Testis (tissue), 5 donors: ENCODE measurements at places on chromosomes 5 and 9. TPM values are rescaled to one million over a fixed set of nuclear protein-coding genes. Genes with fewer than 3 reads are reported as not detected.
A peak's percentile ranks its signal among the peaks of the same experiment; 100 is the strongest.

DNA sequence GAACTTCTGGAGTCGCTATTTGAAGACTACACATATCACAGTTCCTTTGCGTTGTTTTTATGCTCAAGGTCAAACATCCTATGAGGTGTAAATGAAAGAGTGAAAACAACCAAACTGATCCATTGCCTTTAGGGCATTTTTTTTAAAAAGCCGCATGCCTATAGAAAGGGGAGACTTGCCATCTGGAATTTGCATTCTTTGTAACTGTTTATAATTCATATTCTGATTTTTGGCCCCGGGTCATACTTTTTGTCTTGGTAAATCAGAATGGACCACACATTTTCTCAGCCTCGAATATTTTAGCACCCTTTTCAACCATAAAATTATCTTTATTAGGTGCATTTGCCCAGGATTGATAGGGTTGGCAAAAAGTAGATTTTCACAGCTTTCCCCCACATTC, 188.0 kb downstream of the GOLPH3 start:
- no peaks in the 10 kb centered on the region for H3K36me3 ChIP-seq
- H3K4me1 ChIP-seq, result peaks cover 4% of the 10 kb centered on the region
- H3K4me3 ChIP-seq, result no peak overlapping the region
- H3K27ac ChIP-seq, result no peak overlapping the region
- no peaks in the 10 kb centered on the region for H3K27me3 ChIP-seq

DNA sequence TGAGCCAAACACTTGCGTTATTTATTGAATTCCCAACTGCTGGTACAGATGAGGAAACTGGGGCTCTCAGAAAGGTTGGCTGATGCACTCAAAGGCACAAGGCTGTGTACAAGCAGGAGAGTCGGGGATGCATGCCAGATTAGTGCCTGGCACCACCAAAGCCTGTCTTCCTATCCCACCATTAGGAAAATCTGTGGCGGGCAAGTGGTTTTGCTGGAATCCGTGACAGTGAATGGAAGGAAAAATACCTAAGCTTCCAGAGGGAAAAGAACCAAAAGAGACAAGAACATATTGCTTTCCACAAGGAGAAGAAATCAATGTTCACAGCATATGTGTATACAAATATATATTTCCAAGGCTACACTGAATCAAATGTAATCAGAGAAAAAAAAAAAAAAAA, 51.1 kb downstream of the PSMB7 start:
- H3K36me3 ChIP-seq, result no peaks in the 10 kb centered on the region
- no peaks in the 10 kb centered on the region for H3K4me1 ChIP-seq
- no peak for DNase-seq
- no peak overlapping the region for H3K27ac ChIP-seq

- H3K4me3 ChIP-seq, result no peak overlapping the region
- H3K27ac ChIP-seq, result no peak overlapping the region
These were observed 105.7 kb upstream of the KLF9 start for GRCh38 chr9:70519912-70520724.

GRCh38 chr9:92265154-92265553, 28.3 kb downstream of the IARS1 start:
- no peak overlapping the region for H3K27ac ChIP-seq
- H3K36me3 ChIP-seq, result no peaks in the 10 kb centered on the region
- no peaks in the 10 kb centered on the region for H3K27me3 ChIP-seq
- DNase-seq, result no peak

GRCh38 chr5:131357739-131358561, 94.1 kb downstream of the CDC42SE2 start:
- H3K4me3 ChIP-seq, result no peak overlapping the region
- no peak overlapping the region for H3K27ac ChIP-seq
- H3K4me1 ChIP-seq, result peaks cover 3% of the 10 kb centered on the region

GRCh38 chr9:34512131-34513078, 10.4 kb downstream of the ENHO start:
- H3K27me3 ChIP-seq, result no peaks in the 10 kb centered on the region
- H3K4me3 ChIP-seq, result no peak overlapping the region
- H3K4me1 ChIP-seq, result peaks cover 19% of the 10 kb centered on the region

GRCh38 chr5:95029569-95030366, 255.1 kb downstream of the MCTP1 start:
- no peak overlapping the region for H3K4me3 ChIP-seq
- no peaks in the 10 kb centered on the region for H3K36me3 ChIP-seq
- no peaks in the 10 kb centered on the region for H3K4me1 ChIP-seq
- DNase-seq, result no peak

GRCh38 chr9:7536310-7536939, 263.2 kb downstream of the DMAC1 start:
- no peaks in the 10 kb centered on the region for H3K36me3 ChIP-seq
- H3K4me3 ChIP-seq, result no peak overlapping the region
- H3K4me1 ChIP-seq, result no peaks in the 10 kb centered on the region
- H3K27ac ChIP-seq, result no peak overlapping the region
- DNase-seq, result peak; percentile 78
- no peaks in the 10 kb centered on the region for H3K27me3 ChIP-seq

DNA sequence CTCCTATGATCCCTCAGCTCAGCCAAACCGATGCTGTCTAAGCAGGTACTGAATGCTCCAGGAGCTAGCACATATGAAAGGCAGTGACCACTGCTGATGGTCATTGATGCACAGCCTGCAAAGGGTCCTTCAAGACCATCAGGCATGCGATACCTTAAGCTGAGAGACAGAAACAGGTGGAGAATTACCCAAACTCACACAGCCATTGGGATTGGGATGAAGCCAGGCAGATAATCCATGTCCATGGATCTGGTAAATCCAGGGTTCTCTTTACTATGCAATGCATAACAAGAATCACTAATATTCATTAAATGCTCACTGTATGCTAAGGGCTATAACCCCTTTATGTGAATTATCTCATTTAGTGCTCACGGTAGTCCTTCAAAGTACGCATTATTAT, 36.2 kb downstream of the RAPGEF1 start:
- peaks cover 12% of the 10 kb centered on the region for H3K4me1 ChIP-seq
- no peak for DNase-seq
- H3K27me3 ChIP-seq, result no peaks in the 10 kb centered on the region
- no peak overlapping the region for H3K4me3 ChIP-seq
- no peak overlapping the region for H3K27ac ChIP-seq
- no peaks in the 10 kb centered on the region for H3K36me3 ChIP-seq

DNA sequence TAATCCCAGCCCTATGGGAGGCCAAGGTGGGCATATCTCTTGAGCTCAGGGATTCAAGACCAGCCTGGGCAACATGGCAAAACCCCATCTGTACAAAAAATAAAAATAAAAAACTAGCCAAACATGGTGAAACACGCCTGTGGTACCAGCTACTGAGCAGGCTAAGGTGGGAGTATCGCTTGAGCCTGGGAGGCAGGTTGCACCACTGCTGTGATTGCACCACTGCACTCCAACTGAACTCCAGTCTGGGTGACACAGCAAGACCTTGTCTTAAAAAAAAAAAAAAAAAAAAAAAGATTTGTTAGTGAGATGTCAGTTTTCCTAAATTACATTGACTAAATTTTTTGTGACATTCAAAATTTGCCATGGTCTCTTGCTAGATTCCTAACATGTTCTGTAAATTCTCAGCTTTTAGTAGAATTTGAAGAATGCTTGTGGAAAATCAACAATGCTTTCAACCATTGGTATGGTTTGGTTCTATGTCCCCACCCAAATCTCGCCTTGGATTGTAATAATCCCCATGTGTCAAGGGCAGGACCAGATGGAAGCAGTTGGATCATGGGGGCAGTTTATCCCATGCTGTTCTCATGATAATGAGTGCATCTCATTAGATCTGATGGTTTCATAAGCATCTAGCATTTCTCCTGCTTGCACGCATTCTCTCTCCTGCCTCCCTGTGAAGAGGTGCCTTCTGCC, 236.1 kb downstream of the ARRDC3 start:
- H3K36me3 ChIP-seq, result no peaks in the 10 kb centered on the region
- H3K27ac ChIP-seq, result no peak overlapping the region
- H3K4me3 ChIP-seq, result no peak overlapping the region
- peaks cover 6% of the 10 kb centered on the region for H3K4me1 ChIP-seq

- peak overlapping the region; percentile 92 for H3K27ac ChIP-seq
- H3K4me1 ChIP-seq, result no peaks in the 10 kb centered on the region
- no peaks in the 10 kb centered on the region for H3K36me3 ChIP-seq
- no peaks in the 10 kb centered on the region for H3K27me3 ChIP-seq
These were observed 57.9 kb downstream of the DIAPH1 start for GRCh38 chr5:141560725-141561483.

GRCh38 chr9:106921341-106921899, 58.5 kb downstream of the ZNF462 start:
- peaks cover 37% of the 10 kb centered on the region for H3K4me1 ChIP-seq
- H3K27ac ChIP-seq, result peak overlapping the region; percentile 87
- no peak overlapping the region for H3K4me3 ChIP-seq
- no peaks in the 10 kb centered on the region for H3K27me3 ChIP-seq

DNA sequence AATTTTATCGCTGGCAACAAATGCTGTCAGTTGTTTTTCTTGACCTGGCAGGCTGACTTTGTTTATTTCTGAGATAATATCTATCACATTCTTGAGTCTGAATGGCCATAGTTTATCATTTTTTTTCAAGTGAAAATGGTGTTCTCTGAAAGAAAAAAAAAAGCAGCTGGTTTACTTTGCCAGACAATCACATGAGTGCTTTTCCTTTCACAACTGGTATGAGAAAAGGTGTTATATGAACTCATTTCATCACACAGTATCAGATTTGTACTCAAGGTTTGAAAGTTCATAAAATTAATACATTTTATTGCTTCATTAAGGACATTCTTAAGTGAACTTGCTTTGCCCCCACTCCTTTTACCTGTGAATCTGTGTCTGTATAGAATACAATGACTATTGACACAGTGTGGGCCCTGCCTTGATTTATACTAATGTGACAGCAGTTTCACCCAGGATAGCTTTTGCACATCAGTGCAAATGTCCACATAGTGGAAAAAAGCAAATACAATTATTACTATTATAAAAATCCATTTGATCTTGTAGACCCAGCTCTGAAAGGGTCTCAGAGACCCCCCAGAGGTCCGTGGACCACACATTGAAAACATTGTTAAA, 33.1 kb upstream of the PRLR start:
- no peaks in the 10 kb centered on the region for H3K36me3 ChIP-seq
- no peak overlapping the region for H3K4me3 ChIP-seq
- H3K27me3 ChIP-seq, result no peaks in the 10 kb centered on the region
- DNase-seq, result no peak

The CCL27 gene
- not detected for total RNA-seq

The SH3GLB2 gene
- total RNA-seq, result 92.2 TPM

The ADCY2 gene
- total RNA-seq, result 9.4 TPM

The NACC2 gene
- 49.5 TPM for total RNA-seq

The BHMT gene
- not detected for total RNA-seq

The IL7R gene
- 7.6 TPM for total RNA-seq

The EPB41L4A gene
- total RNA-seq, result 23.9 TPM

The CCNO gene
- total RNA-seq, result 13.8 TPM

The QSOX2 gene
- 22.1 TPM for total RNA-seq

The CD274 gene
- 1.5 TPM for total RNA-seq

The PHF24 gene
- total RNA-seq, result 132 TPM
